ENCODE measurements at places on chromosomes 11 and 22.

DNA sequence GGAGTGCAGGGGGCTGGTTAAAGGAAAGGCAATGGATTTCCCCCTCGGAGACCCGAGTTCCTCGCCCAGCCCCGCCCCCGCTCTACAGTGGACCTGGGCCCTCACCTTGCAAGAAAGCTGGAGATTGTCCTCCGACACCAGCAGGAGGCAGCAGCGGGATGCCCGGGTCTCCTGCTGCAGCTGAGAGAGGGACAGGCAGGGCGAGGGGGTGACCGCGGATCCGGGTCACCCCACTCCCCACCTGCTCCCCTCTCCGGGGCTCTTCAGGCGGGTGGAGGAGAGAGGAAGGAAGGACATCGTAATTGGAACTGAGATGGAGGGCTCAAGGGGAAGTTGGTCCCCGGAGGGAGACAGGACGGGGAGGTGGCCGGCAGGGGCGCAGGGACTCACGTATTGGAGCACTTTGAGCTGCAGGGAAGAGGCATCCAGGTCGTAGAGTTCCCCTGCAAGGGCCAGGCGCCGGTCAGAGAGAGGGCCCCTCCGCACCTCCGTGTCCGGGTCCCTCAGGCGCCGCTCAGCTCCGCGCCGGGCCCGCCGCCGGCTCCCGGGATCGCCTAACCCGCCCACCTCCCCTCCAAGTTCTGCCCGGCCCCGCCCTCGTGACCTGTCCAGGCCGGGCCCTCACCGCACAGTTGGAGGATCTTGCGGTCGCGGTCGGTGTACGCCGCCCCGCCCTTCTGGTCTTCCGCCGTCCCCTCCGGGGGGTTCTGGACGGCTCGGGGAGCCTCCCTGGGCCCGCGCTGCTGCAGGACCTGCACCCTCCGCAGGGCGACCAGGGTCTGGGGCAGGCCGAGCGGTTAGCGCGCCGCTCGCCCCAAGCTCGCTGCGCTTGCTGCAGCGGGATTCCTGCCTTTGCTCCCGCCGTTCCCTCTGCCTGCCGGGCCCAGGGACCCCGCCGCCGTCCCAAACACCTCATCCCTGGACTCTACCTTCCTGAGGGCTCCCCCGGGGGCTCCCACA is 84.1 kb downstream of the PDE2A start:
- DNase-seq: peak; percentile 51

DNA sequence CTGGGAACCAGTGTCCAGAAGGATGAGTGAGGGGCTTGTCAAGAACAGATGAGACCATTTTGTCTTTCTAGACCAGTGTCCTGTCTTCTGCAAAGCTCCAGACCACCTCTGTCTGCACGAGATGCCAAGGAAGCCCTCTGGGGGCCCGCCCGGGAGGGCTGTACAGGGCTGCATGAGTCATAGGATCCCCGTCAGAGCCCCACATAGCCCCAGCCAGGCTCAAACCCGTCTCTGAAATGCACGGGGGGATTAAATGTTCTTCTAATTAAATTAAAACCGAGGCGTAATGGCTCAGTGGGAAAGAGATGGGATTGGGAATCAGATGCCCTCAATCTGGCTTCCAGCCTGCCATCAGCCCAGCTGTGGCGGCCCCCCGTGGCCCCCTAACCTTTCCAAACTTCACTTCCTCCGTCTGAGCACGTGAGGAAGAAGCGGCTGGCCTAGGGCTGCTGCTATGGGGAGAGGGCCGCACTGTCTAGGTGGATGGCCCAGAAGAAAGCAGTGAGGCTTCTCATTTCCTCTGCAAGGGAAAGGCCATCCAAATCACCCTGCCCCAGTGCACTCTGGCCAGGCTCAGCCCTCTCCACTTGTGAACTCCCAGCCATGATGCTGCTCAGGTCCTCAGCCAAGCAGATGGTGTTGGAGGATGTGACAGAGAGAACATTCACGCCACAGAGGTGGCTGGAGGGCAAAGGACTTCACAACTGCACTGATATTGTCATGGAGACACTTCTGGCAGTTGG is 32.8 kb downstream of the KCNQ1OT1 start:
- DNase-seq: no peak

DNA sequence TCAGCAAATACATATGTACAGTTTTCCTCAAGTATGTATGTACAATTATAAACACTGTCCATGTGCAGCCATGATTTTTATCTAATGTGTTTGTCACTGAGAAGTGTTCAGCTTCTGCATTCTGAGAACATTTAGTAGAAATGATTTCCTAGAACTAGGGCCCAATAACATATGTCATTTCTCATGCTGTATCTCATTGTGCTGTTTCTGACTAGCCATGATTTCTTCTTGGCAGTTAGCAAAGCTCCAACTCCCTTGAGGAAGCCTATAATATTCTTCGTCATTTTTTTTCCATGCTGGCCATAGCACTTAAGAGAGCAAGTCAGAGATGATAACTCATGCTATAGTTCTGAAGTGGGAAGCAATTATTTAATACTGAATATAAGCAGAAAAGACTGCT is 187.8 kb downstream of the DDX10 start:
- DNase-seq: no peak

DNA sequence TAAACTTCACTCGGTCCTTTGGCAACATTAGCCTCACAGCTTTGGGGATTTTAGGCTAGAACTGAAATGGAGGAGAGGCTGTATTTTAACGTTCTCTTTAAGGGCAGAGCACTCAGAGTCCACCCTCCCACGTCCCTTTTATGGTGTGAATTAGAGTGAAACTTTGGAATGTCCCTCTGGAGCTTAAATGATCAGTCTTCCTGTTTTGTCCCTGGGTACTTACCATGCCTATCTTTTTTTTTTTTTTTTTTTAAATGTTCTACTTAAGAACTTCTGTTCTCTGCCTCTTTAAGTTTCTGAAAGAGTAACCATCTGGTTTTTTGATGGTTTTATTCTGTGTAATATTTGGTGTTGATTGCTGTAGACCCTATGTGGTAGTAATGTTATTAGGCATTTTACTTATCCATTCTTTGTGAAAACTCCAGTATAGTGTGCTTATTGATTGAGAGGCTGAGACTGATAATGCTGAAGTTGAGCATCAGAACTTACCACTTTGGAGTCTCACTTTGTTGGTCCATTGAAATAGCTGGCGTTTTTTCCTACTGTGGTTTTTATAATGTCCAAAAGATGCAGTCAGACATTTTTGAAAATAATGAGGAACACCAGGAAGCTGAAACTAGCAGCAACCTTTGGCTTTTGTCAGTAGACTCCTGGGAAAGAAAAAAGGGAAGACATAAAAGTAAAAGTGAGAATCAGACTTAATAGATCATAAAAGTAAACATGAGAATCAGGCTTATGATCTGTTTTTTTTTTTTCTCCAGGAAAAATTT is 11.6 kb downstream of the UVRAG start:
- DNase-seq: no peak

- no peak for DNase-seq
Observed at GRCh38 chr11:58495906-58496305, 12.0 kb downstream of the OR5B21 start.

DNA sequence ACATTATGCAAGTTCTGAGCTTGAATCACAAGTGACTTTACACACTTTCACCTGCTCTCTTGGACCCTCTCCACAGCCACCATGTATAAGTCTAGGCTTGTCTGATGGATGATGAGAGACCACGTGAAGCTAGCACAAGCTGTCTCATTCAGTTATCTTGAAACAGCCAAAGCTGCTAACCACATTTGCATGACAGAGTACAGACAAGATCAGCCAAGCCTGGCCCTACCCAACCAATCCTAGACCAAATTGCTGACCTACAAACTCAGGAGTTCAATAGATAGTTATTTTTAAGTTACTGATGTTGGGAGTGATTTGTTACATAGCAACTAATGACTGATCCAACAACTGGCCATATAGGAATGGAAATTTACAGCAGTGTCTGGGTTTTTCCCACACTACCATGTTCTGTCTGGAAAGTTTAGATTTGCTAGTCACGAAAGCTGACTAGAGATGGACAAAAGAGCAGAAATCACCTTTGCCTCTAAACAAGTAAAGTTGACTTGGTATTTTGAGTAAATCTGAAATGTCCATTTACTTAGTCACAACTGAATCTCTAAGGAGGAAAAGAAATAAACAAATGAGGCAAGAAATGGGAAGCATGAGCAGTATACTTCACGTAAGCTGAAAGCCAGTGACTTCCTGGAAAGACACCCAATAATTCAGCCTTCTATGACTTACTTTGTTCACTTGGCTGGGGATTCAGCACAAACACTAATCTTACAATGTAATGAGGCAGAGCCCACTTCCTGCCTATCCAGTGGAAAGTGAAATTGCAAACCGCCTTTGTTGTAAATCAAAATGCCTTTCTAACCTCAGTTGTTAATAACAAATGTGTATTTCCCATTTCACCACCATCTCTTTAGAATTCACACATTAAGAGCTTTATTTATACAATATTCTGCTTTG is 101.7 kb downstream of the FAM181B start:
- no peak for DNase-seq

GRCh38 chr22:32802237-32802765 is 796 bp downstream of the TIMP3 start:
- no peak for DNase-seq

- DNase-seq: peak; percentile 51
Observed at GRCh38 chr22:43884600-43885318, 7.1 kb downstream of the PNPLA5 start.

GRCh38 chr11:22656130-22656529 is 10.3 kb upstream of the GAS2 start:
- no peak for DNase-seq

DNA sequence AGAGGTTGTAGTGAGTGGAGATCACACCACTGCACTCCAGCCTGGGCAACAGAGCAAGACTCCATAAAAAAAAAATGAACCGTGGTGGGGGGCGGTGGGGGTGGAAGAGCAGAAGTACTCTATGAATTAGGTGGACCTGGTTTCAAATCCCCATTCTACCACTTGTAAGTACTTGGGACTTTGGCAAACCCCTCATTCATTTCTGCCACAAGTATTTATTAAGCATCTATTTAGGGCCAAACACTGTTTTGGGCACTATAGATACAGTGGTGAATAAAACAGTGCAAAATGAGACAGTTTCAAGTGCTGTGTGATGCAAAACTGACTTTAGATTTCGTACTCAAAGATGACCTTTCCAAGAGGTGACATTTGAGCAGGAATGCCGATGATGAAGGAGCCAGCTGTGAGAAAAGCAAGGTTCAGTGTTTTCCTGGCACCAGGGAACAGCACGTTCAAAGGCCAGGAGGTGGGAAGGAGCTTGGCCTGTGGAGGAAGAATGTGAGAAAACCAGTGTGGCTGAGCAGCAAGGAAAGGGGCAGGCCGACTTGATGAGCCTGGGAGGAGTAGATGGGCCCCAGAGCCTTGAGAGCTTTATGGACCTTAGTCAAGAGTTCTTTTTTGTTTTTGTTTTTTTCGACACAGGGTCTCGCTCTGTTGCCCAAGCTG is 1.4 kb upstream of the TMEM134 start:
- DNase-seq: no peak

DNA sequence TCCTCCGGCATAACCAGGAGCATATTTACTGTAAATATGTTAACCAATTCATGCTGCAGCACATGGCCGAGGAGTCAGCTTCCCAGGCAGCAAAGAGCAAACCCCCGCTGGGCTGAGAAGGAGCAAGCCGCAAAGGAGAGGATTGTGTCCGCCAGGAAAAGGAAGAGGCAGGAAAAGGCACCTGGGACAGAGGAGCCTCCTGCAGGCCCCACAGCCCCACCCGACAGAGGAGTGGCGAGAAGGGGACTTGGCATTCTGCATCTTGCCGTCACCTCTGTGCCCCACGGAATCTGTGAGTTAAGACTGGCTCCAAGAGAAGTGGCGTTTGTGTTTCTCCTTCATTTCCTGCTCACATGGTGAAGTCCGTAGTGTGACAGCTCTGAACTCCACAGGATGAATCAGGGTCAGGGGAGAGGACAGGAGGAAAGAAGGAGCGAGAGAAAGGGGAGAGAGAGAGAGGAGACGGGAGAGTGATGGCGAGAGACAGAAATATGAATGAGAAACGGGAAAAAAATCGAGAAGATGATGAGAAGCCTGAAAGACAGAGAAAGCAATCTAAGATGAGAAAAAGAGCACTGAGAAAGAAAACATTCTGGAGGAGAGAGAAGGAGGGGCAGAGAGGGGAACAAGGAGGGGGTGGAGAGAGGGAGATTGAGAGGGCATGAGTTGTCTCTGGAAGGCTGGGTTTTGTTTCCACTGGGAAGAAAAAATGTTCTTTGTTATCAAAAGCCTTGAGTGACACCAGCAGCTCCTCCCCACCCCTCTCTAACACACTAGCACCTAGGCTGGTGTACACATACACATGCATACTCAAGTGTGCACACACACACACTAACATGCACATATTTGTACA is 489.6 kb downstream of the MN1 start:
- no peak for DNase-seq

DNA sequence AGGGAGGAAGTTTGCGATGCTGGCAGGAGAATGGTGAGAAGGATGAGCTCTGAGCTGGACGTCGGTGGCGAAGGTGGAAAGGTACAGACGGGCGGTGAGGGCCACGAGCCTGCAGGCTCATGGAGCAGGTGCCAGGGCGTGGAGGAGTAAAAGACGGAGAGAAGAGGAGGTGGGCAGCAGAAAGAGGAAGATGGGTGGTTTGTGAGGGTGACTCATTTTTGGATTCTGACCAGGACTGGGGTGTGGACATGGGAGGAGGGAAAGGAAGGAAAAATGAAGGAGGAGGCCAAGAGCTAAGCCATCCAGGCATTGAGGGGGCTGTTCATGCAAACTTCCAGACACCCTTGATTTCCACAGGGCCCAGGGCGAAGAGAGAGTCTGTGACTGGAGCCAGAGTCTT is 3.5 kb downstream of the ZDHHC24 start:
- no peak for DNase-seq

GRCh38 chr11:47149782-47150181 is 26.9 kb downstream of the ARFGAP2 start:
- no peak for DNase-seq

- DNase-seq: peak; percentile 80
Observed at GRCh38 chr11:6362873-6363678, 27.2 kb upstream of the SMPD1 start.

GRCh38 chr22:50727678-50728522 is 10.1 kb upstream of the ACR start:
- DNase-seq: no peak

- DNase-seq: no peak
Observed at GRCh38 chr11:83000381-83000780, 71.3 kb downstream of the RAB30 start.

DNA sequence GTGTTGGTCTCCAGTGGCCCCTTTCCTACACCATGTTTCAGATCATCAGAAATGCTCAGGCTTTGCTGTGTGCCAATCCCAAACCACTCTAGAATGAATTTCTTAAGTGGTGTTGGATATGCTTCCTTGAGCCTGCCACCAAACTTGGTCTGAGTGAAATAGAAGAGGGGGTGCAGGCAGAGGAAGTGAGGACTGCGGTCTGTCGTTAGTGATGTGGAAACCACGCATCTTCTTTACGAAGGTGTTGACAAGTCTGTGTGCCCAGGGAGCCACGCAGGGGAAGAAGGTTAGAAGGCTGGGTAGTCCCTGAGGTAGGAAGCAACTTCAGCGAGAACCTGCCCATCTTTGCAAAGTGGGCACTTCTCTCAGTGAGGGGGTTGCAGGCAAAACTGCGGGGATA is 187.4 kb upstream of the NAV2 start:
- no peak for DNase-seq

- DNase-seq: peak; percentile 12
Observed at GRCh38 chr11:8219257-8220021, 44.2 kb downstream of the LMO1 start.
